ENCODE measurements at places on chromosomes 3 and 15. TPM values are rescaled to one million over a fixed set of nuclear protein-coding genes. Genes with fewer than 3 reads are reported as not detected.

Gene NR2F2
- 66.5 TPM for polyA plus RNA-seq

- DNase-seq, result no peak
Measured at GRCh38 chr3:119352034-119352609, 57.9 kb downstream of the ARHGAP31 start.

- DNase-seq, result no peak
Measured at GRCh38 chr3:196994056-196994455, 25.4 kb upstream of the PIGZ start.

Gene CPB1
- not detected for polyA plus RNA-seq

DNA sequence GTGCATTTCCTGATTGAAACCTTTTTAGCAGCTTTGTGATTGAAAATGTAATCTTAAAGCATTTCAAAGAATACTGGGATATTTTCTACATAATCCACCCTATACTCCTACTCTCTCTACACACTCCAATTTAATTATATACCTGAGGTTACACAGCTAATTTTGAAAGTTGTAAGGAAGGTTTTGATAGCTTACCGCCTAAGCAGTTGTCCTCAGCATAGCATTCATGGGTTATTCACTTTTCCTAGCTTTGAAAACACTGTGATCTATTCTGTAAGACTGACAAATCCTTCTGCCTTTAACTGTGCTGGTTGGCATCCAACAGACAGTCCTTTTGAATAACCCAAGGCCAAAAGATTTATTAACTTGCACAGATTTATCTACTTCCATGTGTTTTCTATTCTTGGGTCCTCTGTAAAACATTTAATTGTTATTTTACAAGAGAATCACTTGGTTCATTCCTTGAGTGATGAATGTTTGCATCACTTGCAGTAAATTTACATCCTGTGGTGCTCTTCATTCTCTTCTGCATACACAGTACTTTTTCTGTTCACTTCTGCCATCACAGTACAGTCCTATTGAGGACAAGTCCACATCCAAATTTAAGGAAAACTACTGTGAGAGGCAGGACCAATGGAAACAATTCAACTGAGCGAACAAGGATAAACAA is 44.8 kb downstream of the SERPINI1 start:
- DNase-seq, result no peak

Gene PROS1
- 20.7 TPM for polyA plus RNA-seq

Data from fibroblast of lung (primary cell).